ENCODE measurements at places on chromosomes 3 and 15.

GRCh38 chr3:172347895-172348679, 100.2 kb downstream of the GHSR start:
- DNase-seq, result no peak

GRCh38 chr15:99426431-99427105, 139.2 kb upstream of the MEF2A start:
- no peak for DNase-seq

DNA sequence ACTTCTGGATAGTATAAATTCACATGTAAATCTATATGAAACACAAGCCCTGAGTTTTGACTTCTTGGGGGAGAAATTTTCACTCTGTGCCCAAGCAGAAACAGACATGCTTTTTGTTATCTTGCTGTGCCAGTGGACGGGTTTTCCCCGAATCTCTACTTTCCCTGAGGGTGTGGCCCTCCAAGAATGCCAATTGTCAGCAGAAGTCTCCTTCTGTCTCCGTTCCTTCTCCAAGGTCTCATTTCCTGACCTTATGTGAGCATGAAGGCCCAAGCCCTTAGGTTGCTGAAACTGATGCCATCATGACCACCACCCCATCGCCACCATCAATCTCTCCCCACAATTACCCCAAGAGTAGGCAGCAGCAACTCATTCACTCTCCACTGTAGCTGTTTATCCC, 253.8 kb downstream of the XXYLT1 start:
- no peak for DNase-seq

DNA sequence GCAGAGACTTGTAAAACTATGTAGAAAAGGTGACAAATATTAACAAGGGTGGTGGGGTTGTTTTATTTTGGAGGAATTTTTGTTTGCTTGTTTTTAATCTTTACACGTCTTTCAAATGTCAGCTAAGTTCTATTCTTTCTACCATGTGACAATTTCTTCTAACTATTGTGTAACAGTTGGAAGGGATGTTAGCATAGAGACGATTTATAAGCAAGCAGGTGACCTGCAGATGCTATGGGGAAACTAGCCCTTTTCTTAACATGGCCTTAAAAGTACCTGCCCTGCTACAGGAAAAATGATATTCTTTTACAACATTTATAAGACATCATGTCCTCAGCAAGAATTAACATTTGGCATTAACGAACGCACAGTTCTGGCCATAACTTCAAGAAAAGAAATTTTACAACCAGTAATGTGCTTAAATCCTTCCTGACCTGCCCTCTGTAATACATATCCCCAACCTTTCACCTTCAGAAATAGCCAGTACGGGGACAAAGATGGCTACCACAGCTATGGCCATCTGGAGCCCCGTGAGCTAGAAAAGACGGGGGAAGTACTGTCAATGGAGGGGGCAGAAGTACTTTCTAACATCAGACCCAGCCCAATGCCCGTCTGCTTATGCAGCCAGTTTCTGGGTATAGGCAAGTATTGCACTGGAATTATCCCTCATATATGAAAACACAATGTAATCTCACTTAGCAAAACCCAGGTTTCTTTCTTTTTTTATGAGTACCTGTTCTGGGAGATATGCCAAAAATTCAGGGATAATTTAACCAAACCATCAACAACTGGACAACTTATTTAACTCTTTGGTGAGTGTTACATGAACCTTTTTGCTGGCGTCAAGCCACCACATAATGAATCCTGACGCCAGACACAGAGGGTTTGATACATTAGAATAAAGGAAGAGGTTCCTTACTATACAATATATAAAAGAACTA, 67.7 kb upstream of the NR2F2 start:
- DNase-seq, result no peak
